ENCODE measurements at places on chromosomes 5 and 9.

DNA sequence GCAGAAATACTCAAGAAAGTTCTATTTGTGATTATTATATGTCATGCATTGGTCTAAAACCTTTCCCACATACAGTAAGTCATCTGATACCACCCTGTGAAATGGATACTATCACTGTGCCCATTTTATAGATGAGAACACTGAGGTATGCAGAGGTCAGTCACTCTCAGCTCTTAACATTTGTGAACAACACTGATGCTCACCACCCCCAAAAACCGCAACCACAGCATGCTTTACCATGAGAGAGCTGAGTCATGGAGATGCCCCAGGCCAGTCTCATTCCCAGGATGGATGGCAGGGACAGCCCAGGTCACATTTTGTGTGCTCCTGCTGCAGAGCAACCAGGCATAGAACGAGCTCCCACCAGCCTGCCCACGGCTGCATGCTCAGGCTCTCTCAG lies 53.5 kb upstream of the IRX1 start:
- DNase-seq, result no peak

- DNase-seq, result no peak
Observed at GRCh38 chr5:68565427-68565826, 349.9 kb downstream of the PIK3R1 start.

GRCh38 chr5:97600486-97600885 lies 417.4 kb upstream of the RIOK2 start:
- no peak for DNase-seq

DNA sequence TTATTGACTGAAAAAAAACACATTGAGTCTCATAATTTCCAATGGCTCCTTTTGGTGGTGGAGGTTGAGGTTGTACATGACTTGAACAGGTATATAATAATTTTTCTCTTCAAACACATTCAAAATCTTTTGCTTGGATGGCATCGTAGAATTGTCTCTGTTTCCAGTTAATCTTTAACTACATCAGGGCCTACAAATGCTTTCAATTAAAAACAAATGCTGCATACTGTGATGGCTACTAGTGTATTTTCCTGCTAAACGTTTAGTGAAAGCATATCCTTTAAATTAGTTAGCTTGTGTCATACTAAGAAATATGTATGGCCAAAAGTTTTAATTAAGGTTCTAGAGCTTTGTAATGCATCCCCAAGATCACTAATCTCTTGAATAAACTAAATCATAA lies 313.8 kb downstream of the SLF1 start:
- no peak for DNase-seq
